ENCODE measurements at places on chromosomes 11 and 22.

DNA sequence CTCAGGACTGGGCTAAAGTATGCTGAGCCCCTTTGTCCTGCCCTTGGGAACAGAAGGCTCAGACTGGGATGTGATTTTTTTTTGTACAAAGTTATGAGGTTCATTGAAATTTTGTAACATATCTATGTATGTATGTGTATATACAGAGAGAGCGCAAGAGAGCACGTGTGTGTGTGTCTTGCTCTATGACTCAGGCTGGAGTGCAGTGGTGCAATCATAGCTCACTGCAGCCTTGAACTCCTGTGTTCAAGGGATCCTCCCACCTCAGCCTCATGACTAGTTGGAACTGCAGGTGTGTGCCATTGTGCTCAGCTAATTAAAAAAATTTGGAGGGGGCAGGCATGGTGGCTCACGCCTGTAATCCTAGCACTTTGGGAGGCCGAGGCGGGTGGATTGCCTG, 5.7 kb downstream of the TMEM25 start:
- no peak for DNase-seq

- no peak for DNase-seq
Observed at GRCh38 chr22:30386608-30386959, 627 bp downstream of the RNF215 start.

DNA sequence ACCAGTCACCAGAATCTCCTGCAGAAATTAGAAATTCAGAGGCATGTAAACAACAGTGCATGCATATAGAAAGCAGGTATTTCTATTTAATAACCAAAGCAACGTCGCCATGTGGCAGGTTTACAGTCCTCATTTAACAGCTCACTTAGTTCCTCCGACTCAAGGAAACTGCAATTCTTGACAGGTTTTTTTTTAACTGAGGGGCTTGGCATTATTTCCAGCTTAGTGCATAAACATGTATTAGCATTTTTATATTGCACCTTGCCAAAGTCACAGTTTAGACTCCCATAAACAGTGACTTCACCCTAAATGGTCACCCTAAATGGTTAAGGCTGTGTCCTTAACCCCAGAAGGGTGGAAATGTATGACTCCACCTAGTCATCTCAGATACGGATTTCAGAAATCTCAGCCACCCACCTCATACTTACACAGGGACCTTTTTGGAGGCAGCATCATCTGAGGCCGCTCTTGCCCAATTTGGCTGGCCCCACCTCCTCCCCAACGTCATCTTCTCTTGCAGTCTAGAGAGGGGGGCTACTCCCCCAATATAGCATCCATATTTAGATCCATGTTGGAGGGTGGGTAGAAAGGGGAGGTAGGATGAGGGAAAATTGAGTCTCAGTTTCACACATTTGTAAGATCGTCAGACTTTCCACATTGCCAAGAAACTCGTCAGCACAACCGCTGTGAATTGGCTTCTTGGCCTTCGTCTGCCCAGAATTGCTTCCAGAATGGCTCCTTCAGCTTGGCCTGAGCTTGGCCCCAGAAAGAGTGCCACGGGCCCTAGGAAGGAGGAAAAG, 31.8 kb upstream of the SLC35C1 start:
- DNase-seq: no peak

DNA sequence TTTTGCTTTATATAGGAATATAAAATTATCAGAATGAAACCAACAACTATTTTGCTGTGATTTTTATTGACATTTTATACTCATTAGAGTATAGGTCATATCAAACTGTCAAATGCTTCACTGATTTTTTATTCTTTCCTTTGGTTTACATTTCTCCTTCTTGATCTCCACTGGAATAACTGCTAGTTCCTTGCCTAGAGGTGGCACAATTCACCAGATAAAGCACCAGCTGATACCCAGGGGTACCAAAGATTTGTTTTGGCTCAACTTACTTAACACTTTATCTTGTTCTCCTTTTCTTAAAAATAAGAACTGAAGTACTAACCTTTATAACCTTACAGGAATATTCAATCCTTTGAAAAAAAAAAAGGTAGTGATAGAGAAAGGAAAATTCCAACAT, 725.1 kb upstream of the CHORDC1 start:
- no peak for DNase-seq

GRCh38 chr22:48093981-48094380, 1331.5 kb downstream of the TBC1D22A start:
- DNase-seq: no peak

DNA sequence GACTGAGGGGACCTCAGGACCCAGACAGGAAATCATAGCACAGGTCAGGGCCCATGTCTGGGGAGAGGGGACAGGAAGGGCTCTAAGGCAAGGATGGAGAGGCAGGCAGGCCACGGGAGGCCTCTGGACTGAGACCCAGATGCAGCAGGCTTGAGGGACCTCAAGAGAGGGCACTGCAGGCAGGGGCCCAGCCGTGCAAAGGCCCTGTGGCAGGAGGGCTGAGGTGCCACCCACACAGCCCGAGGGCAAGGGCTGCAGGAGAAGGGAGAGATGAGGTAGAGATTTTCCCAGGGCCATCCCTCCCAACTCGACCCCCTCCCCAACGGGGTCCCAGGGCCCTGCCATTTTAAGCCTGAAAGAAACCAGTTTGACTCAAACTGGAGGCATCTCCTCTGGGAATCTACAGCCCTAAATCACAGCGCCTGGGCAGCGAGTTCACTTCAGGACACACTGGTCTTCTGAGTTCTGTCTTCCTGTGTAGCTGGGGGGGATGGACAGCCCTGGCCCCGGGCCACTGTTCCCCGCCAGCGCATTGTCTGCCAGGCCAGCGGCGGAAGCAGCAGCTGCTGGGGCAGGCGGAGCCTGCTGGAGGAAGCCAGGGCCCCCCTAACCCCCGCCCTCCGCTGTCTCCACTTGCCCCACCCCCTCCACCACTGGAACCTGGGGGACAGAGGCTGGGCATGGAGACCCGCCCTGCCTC, 20.3 kb upstream of the WNT7B start:
- no peak for DNase-seq

- DNase-seq: no peak
Observed at GRCh38 chr11:55357560-55358184, 10.1 kb upstream of the OR4A15 start.

DNA sequence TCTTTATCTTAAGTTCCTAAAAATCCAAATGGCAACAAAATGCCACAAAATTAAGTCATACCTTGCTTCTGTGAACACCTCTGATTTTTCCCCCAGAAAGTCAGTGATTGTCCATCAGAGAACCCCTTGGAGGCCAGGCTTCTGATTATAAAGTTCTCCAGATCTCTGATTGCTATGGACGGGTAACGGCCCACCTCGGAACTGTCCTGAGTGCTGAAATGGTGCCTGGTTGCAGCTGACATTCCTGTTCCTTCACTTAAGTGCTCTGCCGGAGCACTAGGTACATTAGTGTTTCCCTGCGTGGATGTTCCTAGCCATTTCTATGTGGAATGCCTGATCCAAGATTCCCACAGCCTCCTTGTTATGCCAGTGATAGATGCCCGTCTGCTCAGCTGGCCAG, 85.0 kb downstream of the CHST1 start:
- DNase-seq: no peak

- DNase-seq: no peak
Observed at GRCh38 chr11:126945319-126945718, 55.3 kb downstream of the KIRREL3 start.

DNA sequence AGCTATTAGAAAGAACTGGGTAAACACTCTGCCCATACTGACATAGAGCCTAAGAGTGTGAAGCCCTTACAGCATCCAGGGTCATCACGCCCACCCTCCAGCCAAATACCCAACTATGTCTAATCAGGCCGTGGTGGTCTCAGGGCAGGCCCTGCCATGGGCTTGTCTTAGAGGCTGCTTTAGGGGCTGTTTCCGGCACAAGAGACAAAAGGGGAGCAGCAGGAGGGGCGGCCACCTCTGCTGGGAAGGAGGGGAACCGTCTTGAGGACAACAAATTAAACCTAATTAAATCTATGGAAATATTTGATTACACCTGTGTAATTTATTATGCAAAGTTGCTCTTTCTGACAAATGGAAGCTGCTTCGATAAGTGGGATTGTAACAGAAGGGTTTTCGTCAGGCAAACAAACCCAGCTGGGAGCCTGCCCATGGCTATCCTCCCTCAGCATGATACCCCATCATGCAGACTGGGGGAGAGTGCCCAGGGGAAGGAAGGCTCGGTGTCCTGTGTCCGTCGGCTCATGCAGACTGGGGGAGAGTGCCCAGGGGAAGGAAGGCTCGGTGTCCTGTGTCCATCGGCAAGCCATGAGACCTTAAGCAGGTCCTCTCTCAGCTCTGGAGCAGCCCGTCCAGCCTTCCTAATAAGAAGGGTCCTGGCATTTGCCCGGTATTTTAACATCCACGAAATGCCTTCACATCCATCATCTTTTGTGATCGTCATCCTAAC, 163.6 kb upstream of the B3GAT1 start:
- DNase-seq: no peak

- DNase-seq: no peak
Observed at GRCh38 chr11:36312611-36313472, 16.8 kb downstream of the PRR5L start.

- no peak for DNase-seq
Observed at GRCh38 chr11:46718155-46719019, 626 bp upstream of the F2 start.

DNA sequence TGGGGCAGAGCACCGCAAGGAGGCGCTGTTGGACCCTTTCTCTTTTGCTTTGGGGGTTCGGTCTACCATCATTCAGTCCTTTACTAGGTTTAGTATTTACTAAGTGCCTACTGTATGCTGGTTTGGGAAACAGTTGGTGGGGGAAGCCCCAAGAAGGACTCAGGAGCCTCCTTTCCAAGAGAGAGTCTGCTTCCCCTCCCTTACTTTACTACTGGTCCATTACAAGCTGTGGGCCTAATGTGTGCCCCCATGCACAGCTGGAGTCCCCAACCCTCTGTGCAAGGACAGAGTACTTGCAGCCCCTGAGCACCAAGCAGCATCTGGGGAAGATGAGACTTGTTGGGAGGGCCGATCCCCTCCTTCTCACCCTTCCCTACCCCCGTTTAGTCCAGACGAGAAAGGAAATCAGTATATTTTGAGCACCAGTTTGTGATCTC, 876 bp upstream of the UBE2L6 start:
- DNase-seq: peak; percentile 13

DNA sequence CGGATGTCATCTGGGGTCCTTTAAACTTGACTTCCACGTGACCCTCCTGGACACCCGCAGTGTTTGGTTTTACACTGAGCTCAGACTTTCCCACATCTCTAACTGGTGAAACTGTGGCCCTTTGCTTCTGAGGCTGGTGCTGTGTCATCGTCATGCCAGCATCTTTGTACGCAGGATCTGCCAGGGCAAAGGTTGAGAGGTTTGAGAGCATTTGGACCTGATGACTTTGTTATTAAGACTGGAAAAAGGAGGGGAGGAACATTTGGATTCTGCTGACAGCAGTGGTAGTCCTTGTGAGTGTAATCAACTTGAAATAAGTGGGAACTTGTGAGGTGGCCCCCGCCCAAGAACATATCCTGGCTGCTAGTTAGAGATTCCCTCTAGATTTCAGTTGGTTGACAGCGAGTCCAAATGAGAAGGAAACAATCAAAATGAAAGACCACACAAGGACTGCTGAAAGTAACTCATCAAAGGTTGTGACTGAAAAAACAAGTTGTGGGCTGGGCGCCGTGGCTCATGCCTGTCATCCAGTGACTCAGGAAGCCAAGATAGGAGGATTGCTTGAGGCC, 102.5 kb downstream of the KIAA1671 start:
- no peak for DNase-seq

DNA sequence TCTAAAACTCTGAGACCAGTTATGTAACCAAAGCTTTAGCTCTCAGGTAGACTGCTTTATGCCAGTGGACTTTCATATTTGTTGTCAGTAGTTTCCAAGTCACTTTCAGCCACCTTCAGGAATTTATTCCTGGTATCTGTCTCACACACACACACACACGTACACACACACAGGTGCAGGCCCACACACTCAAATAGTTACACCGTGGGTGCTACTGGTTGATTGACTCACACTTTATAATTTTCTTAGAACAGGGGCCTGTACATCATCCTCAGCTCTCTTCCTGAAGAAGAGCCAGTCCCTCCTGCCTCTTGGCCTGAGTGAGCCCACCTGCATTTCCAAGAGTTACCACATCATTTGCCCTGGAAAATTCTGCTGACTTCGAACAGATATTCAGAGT, 555.2 kb downstream of the SOX6 start:
- no peak for DNase-seq
